ENCODE measurements at places on chromosomes 3 and 15. TPM values are rescaled to one million over a fixed set of nuclear protein-coding genes. Genes with fewer than 3 reads are reported as not detected.

Gene CNOT10
- 17.9 TPM for total RNA-seq

Gene IMPG2
- 0.33 TPM for total RNA-seq

Gene CLDN16
- not detected for total RNA-seq

Gene ATP13A4
- 0.33 TPM for total RNA-seq

Gene HIGD2B
- total RNA-seq, result not detected

Gene WNT5A
- total RNA-seq, result 3.6 TPM

Gene FBXO40
- total RNA-seq, result not detected

Gene SAMMSON
- total RNA-seq, result not detected

Gene TICRR
- total RNA-seq, result 0.33 TPM

Gene NR1D2
- total RNA-seq, result 30.5 TPM

Gene AHSG
- total RNA-seq, result not detected

Gene MGLL
- 78.1 TPM for total RNA-seq

Gene AGBL1
- not detected for total RNA-seq

Gene SEMA7A
- total RNA-seq, result 15.1 TPM

Gene TMCC1
- total RNA-seq, result 16.7 TPM

Gene ILDR1
- total RNA-seq, result not detected

Gene FOXL2
- total RNA-seq, result not detected

All from smooth muscle cell of trachea (primary cell).